ENCODE measurements at places on chromosomes 4 and X.

DNA sequence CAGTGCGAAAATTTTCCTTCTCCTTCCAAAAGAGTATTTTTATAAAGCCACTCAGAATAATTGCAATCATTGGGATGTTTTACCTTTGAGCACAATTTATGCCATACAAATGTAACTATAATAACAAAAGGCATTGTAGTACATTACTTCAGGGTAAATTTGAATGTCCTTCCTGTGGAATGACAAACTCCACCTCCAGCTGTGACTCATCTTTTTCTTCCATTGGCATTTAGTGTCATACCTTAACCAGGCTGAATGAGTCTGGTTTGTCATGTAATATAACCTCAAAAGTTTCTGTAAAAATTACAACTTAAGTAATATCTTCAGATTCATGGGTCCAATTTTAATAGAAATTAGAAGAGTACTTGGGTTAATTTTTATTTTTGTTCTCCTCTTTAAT is 93.3 kb downstream of the TMEM47 start:
- DNase-seq: no peak

GRCh38 chr4:110503270-110504083 is 27.5 kb downstream of the ENPEP start:
- DNase-seq: no peak

GRCh38 chrX:63784902-63785707 is at the start of gene ARHGEF9:
ARHGEF9 (minus strand) TSS chrX:63785214; CDS start chrX:63785145, 69 bp downstream.
- DNase-seq: no peak

GRCh38 chr4:17055788-17056187 is 157.3 kb upstream of the LDB2 start:
- DNase-seq: no peak

GRCh38 chr4:152700151-152700550 is 20.4 kb upstream of the TMEM154 start:
- DNase-seq: no peak

GRCh38 chr4:170853422-170854021 is 763.8 kb upstream of the AADAT start:
- no peak for DNase-seq

DNA sequence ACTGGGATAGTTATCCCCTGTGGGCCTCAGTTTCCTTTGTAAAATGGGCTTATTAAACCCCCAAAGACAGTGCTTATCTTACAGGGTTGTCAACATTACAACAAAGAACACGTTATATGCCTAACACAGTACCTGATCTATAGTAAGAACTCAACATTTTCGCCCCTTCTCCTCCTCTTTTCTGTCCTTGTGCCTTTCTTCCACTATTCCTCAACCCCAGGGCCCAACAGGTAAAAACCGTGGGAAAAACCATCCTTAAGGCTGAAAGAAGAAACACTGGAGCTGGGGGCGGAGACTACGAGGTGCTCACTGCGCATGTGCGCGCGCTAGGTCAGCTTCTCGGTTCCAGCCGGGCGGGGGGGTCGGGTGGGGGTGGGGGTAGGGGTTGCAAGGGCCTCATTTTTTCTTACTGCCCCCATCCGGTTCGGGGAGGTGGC is 426 bp upstream of the XIAP start:
- DNase-seq: no peak

DNA sequence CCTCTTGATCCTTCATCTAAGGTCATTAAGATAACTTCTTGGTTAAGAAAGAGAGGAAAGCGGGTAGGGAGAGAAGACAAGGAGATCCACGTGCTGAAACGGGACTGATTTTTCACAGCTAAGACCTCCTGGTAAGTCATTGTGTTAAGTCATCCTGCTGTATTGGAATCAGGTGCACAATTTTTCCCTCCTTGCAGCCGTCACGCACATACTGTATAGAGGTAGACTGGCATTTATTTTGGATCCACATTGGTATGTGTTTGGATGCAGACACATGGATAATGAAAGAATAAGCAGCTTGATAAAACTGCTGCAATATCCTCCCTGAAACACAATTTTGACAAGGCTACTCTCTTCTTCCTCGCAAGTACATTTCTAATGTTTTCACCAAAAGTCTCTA is 60.1 kb upstream of the NAP1L5 start:
- DNase-seq: no peak

DNA sequence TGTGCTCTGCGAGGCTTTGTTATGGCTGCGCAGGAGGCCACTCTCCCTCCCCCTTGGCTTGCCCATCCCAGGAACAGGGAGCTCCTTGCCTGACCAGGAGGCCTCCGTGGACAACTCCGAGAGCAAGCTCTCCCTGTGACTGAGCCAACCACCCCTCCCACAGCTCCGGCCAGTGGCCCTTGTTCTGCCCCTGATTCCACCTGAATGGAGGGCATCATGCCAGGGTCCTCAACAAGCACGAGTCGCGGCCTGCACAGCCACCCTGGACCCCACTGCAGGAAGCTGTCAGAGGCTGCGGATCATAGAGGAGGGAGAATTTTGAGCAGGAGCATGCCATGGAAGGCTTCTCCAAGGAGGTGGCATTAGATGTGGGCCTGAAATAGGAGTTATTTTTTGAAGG is 44.8 kb upstream of the GRPEL1 start:
- no peak for DNase-seq

- DNase-seq: no peak
Observed at GRCh38 chr4:147749811-147750321, 18.0 kb downstream of the ARHGAP10 start.

GRCh38 chr4:170425521-170426143 is 335.9 kb upstream of the AADAT start:
- DNase-seq: no peak

Measured in A549 (cell line).